ENCODE measurements at places on chromosomes 2 and 18.
A peak's percentile ranks its signal among the peaks of the same experiment; 100 is the strongest.

- no peak for DNase-seq
Observed at GRCh38 chr2:205802065-205802464, 119.8 kb downstream of the NRP2 start.

GRCh38 chr2:97645112-97645694, 659 bp upstream of the COX5B start:
- DNase-seq: peak; percentile 9

- no peak for DNase-seq
Observed at GRCh38 chr18:23964282-23965238, 50.0 kb upstream of the TTC39C start.

- no peak for DNase-seq
Observed at GRCh38 chr2:145253492-145253891, 733.6 kb upstream of the ZEB2 start.

GRCh38 chr2:218015586-218016521, 13.1 kb upstream of the TNS1 start:
- DNase-seq: no peak

GRCh38 chr2:142280831-142281230, 150.0 kb upstream of the LRP1B start:
- no peak for DNase-seq

- no peak for DNase-seq
Observed at GRCh38 chr18:42689310-42689709, 426.2 kb downstream of the RIT2 start.

DNA sequence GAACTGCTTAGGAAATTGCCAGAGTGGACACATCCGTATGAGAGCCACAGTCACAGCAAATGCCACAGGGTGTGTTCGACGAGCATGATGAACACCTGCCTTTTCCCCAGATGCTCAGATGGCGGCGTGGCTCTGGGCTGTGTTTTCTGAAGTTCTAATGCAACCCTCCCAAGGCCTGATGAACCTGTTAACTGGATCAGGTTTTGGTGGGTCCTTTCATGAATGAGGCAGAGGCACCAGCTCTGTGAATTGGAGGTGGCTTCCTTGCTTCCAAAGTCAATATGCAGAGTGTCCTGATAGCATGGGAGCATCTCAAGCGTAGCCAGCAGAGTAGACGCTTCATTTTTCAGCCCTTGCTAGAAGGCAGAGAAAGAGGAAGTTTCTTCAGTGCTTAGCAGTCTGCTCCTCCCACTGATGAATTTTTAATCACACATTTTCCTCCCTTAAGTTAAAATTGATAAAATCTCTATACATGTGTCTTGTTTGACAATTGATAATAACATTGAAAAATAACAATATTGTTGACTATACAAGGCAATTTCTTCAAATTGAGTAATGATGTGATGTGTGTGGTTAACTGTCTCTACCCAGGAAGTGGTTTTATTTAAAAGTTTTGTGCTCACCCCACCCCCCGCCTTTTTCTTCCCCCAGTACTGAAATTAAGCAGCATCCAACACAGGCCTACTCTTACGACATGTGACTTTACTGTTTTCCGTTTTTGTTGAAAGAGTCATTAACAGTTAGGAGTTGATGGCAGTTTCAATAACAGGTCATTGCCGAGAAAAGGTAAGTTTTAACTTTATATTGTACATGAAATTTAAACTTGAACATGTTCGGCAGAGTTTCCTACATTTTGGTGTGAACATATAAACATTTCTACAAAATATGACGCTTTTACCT, at the start of gene ARHGAP15:
TSS of gene ARHGAP15 (plus strand) at position 739 of the 900 bp plus-strand sequence.
- DNase-seq: no peak

DNA sequence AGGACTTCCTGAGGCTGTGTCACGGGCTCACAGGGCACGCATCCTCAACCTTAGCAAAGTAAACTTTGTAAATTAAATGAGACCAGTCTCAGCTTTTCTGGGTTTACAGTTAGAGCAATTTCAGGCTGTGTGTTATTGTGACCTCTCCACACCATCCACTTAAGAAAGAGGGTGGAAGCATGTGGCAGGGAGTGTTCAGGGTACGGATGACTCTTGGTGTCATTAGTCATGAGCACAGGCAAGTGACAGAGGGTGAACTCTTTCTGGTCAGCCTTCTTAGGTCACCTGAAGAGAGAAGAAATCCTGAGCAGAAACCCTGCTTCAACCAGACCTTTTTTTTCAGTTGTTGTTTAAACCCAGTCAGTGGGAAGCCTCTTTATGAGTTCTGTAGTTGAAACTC, 207.9 kb downstream of the ICOS start:
- no peak for DNase-seq

- DNase-seq: no peak
Observed at GRCh38 chr2:63186331-63186730, 135.7 kb downstream of the OTX1 start.

Measured in RWPE1 (cell line).